ENCODE measurements at places on chromosomes 5 and 9.

- DNase-seq = no peak
These were observed 102.8 kb downstream of the MAPKAP1 start for GRCh38 chr9:125604196-125604595.

DNA sequence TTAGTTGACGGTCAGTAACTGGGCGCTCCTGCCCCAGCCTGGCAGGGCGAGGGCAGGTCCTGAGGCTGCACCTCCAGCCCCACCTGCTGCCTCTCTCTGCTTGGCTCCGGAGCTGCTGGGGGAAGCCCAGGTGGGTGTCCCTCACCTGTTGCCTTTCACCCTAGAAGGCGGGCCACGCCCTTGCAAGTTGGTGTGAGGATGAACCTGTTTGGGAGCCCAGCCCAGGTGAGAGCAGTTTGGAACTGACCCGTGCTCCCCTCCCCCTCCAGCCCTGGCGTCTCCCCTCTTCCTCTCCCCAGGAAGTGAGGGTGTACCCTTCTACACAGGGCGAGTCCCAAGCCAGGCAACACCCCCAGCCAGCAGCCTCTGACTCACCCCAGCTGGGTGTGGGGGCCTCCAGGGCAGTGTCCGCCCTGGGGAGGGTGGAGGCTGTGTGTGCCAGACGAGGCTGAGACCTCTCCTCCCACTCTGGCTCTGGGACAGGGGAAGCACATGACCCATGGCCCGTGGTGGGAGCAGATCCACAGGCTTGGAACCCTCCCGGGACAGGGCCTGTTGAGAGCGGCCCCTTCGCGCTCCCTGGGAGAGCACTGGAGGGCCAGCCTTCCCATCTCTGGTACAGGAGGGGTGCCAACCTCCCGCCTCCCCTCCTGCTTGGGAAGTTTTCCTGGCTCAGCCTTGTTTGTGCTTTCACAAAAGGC lies 10.4 kb downstream of the LRRC8A start:
- no peak for DNase-seq

DNA sequence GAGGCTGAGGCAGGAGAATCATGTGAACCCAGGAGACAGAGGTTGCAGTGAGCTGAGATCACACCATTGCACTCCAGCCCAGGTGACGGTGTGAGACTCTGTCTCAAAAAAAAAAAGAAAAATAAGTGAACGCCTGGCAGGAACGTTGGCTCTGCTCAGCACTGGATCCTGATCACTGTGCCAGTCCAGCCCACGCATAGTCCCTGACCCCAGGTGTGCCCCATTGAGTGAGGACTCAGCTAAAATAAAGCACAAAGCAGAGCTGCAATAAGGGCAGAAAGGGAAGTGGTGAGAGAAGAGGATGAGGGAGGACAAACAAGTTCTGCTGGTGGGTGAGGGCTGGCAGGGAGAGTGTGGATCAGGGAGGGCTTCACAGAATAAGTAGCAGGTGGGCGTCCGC lies 4.3 kb downstream of the GRHPR start:
- no peak for DNase-seq

DNA sequence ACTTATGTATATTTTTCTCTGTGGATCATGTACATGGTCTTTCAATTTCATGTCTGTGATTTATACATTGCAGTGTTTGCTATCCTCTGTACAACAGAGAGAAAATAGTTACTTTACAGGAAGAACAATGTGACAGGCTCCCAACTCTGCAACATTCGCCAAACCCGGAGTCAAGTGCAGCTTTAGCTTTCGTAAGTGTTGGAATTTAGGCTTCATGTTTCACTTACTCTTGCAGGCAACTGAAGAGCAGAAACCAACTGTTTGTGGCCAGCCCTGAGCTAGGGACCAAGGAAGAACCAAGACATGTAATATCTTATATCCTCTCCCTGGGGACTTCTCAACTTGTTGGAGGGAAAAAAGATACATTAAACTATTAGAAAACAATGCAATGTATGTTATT lies 147.9 kb downstream of the C5orf15 start:
- DNase-seq = no peak

DNA sequence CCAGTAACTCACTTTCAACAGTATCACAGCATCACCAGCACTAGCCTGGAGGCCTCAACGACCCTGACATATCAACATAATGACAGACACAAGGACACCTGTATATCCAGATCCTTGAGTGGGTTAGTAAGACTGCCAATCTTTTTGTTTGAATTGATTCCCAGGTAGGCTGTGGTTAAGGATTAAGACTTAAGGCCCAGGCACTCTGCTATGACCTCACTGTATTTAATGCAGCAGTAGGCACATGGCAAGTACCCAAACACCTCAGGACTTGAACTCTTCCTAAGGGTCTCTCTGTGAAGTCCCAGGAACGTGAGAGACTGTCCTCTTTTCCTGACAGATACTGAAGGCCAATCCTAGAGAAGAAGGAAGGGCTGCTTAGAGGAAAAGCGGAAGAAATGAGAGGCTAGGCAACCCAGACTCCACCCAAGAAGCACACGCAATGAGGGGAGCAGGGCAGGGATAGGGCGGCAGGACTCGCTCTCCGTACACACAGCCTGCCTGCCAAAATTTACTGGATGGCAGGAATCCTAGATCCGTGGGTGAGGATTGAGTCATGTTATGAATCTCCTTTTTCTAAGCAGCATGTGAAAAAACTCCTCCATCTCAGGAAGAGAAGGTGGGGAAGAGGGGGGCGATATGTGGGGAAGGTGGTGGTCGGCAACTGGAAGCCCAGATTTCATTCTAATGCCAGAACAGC lies 93.4 kb downstream of the SIL1 start:
- peak; percentile 49 for DNase-seq

- DNase-seq = no peak
These were observed 14.9 kb upstream of the SLC6A3 start for GRCh38 chr5:1460054-1460682.

DNA sequence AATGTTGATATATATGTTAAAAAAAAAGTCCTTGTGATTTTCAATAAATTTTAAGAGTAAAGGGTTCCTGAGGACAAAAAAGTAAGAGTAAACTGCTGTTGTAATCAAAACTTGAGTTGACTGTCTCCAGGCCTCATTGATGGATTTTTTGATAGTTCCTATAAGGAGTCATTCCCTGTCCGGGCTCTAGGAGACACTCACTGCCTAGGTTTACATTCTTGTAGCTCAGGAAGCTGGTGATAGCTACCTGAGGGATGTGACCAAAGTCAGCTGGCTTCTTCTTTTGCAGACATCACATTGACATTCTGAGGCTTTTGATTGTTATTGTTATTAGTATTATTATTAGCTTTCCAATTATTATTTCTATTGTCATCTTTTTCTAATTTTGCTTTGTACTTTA lies 116.5 kb upstream of the FBXL7 start:
- DNase-seq = peak; percentile 20

- DNase-seq = no peak
These were observed 22.8 kb downstream of the ELAVL2 start for GRCh38 chr9:23803216-23803615.

DNA sequence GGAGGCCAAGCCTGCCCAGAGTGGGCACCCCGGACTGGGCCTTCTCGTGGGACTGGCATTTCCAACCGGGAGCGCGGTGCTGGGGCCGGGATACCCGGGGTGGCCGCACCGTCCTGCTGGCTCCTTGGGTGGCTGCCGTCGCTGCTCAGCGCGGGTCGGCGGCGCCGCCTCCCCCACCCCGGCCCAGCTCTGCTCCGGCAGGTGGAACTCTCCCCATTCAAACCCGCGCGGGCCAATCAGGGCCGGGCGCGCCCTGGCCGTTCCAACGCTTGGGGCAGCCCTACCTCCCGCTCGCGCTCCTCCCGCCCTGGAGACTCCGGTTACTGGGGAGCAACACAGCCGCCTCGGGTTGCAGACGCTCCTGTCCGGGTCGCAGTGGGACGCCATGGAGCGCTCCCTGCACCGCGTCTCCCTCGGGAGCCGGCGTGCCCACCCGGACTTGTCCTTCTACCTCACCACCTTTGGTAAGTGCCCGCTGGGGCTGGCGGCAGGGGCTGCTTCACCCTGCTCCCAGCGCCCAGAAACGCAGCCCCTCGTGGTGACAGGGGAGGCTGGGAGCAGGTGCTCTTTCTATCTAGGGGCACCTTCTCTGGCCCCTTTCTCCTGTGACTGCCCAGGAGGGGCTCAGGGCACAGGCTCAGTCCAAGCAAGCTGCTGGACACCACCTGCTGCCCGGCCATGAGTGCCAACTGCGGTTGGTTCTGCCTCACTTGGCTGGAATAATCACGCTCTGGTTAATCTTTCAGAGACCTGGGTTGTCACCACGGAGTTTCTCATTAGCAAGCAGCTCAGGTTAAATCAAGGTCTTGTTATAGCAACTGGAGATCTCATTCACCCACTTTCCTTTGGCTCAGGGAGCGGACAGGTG lies at the start of gene RGS3:
TSS of gene RGS3 (plus strand) at position 310 of the 868 bp plus-strand sequence. CDS start at position 386, 76 bp downstream.
- no peak for DNase-seq

- DNase-seq = no peak
These were observed 72.0 kb downstream of the RETREG1 start for GRCh38 chr5:16544607-16545374.

- no peak for DNase-seq
These were observed 1310.8 kb upstream of the WWC1 start for GRCh38 chr5:166980666-166981065.

GRCh38 chr5:27124590-27124989 lies 86.2 kb upstream of the CDH9 start:
- DNase-seq = peak; percentile 33

GRCh38 chr5:161676103-161676502 lies 9.4 kb upstream of the GABRA6 start:
- DNase-seq = peak; percentile 31

DNA sequence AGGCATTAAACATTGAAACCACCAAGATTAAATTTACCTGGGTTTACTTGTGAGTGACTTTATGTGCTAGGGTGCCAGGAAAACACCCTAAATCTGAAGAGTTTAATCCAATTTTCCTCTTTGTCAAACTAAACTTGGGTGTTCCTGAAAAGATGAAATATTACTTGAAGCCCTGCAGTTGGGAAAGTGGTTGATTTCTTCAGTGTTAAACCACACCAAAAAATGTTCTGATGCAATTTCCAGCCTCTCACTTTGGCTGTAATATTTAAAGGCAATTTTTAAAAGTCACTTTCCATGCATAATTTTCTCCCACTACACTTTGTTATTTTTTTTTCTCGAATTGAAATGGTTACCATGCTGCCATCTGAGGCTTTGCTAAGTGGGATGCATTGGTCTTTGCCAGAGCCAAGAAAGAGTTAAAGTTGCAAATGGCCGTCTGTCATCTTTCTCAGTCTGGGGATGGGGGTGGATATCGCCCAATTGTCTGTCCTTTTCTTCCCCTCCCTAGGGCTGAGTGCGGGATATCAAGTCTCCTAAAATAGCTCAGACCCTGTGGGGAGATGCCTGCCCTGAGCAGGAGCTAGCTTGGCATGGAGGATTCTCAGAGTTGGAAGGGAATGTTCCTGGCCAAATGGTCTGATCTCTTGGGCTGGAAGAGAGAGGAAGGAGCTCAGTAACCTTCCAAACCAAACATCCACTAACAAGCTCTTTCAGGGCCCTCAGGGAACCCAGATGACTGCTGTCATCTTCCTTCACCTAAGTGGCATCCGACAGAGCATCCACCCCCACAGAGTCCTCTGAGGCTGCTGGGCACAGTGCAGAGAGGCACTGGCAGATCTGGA lies 13.6 kb upstream of the SHB start:
- no peak for DNase-seq

- DNase-seq = no peak
These were observed 14.6 kb downstream of the SLC9A3 start for GRCh38 chr5:509611-510185.

- no peak for DNase-seq
These were observed 48.6 kb downstream of the AMBP start for GRCh38 chr9:114029311-114030170.

GRCh38 chr5:171570244-171570825 lies 150.9 kb downstream of the FGF18 start:
- no peak for DNase-seq

GRCh38 chr9:129910628-129911567 lies 75.6 kb downstream of the USP20 start:
- no peak for DNase-seq

- DNase-seq = no peak
These were observed 61.1 kb upstream of the ARAP3 start for GRCh38 chr5:141742866-141743851.

- DNase-seq = no peak
These were observed 30.9 kb upstream of the SREK1 start for GRCh38 chr5:66113160-66113559.

- no peak for DNase-seq
These were observed 31.7 kb downstream of the GLT6D1 start for GRCh38 chr9:135607401-135608293.

DNA sequence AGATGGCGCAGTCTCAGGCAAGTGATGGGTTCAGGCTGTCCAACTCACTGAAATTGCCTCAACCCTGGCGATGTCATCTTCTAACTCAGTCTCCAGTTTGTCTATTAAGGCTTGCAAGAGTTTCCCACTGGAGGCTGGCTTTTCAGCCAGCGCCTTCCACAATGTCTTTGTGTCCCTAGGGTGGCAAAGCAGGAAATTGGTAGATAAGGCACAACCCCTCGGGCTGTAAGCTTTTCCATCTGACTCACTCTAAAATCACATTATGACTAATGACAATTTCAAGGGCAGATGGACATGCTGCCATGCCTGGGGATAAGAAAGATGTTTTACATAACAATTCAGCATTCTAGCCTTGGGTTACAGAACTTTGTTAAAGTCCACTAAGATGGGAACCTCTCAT lies 61.9 kb downstream of the MROH2B start:
- no peak for DNase-seq

DNA sequence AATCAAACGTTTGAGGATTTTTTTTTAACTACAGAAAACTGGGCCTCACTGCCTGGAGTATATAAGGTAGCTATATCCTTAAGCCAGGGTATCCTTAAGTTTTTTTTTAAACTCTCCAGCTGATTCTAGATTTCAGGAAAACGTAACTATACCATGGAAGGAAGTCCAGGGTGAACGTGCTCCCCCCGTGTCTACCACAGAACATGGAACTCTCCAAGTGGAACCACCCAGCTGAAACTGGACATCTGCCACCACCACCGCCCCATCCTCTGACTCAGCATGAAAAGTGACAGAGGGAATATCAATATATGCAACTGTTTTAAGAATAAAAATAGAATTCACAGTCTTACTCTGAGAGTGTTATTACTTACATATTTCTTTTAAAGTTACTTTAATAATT lies 61.3 kb downstream of the DROSHA start:
- no peak for DNase-seq

DNA sequence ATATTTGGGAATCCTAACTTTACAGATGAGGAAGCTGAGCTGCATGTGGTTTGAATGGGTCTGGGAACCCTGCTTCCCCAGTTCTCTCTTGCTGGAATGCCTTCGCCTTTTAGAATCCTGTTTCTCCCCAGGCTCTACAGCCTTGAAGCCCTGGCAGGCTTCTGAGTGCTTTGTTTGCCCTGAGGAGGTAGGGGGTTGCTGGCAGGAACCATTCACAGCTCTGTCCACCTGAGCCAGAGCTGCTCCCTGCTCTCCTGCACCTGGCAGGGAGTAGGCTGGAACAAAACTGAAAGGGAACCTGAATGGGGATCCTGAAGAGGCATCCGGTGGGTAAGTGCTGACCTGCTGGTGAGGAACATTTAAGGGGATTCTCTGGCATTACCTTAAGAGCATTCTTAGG lies 33.0 kb downstream of the KIF4B start:
- no peak for DNase-seq

Data from NCI-H1694 treated with DMSO at 0.1 percent for 48 hours (cell line).